ENCODE measurements at places on chromosomes 2 and 18. TPM values are rescaled to one million over a fixed set of nuclear protein-coding genes. Genes with fewer than 3 reads are reported as not detected.

GALNT14 gene
- 0.15 TPM for total RNA-seq

DNA sequence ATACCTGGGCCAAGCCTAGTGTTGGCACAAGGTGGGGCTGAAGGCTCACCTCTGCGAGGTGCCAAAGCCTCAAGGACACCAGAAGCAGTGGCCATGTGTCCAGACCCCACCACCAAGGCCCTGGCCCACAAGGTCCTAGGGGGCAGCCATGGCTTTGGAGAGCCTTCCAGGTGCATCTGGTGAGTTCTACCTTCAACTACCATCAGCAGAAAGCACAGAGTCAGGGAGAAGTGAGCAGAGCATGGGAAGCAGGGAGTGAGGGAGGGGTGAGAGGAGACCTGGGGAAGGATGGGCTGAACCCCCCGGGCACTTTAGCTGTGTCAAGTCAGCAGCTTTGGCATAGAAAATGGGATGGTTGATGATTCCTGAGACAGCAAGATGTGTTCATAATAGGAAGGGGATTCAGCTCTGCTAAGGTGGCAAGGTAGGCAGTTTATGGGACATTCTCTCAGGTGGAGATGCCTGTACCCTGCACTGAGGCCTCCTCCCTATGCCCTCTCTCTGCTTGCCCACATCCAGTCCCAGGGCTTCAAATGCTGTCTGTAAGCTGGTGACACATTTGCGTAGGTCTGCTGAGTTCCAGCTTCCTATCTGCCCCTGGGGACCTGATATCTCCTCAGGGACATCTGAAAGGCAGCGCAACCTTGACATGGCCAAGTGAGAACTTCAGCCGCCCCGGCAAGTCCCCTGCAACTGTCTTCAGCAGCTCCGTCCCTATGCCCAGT is 83.4 kb upstream of the RGPD5 start:
- DNase-seq: no peak

GKN2 gene
- not detected for total RNA-seq

- no peak for DNase-seq
Measured at GRCh38 chr2:80461505-80462197, 157.1 kb upstream of the LRRTM1 start.

DNA sequence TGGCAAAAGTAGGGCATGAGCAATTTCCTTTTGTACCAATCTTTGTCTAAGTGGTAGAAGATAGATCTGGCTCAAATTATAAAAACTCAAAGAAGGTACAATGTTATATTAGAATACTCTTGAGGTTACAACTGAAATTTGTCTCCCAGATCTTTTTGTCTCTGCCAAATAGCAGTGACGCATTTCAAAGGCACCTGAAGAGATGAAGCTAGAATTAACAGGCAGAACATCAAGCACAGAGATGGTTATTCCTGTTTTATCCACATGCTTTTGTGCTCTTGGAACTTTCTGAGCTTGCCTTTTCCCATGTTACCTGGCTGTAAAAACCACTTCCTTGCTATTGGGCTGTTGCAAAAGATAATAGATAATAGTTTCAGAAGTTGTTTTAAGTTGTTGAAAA is 74.3 kb downstream of the GREB1L start:
- no peak for DNase-seq

DNA sequence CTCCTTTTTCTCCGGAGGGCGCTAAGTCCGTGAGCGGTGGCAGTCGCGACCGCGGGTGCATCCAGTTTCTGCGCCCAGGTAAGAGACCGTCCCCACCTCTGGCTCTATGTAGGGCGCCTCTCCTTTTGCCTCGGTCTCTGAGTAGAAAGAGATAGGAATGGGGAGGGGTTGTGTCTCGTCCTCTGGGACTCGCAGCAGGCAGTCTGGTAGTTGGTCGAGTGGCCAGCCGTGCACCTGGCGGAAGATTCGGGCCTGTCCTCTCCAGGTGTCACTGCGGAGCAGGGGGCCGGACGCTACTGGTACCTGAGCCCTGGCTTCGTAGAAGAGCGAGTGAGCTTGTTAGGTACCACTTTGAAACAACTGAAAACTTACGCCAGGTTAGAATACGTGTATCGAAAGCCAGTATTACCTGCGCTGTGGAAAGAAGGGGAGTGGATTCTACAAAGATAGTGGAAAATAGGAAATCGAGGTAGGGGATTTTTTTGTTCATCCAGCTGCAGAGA is 403 bp downstream of the MAP2 start:
- DNase-seq: no peak

DNA sequence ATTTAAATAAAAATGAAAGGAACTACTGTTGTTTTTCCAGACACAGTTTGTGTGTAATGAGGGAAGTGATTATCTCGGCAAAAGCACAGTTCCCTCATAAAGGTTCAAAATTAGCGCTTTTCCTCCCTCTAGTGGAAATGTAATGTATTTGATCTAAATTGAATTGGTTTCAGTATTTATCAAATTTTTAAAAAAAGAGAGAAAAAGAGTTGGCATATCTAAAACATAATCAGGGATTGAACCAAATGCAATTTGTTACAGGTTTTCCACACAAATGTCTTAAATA is 37.5 kb downstream of the CMPK2 start:
- DNase-seq: no peak

DNA sequence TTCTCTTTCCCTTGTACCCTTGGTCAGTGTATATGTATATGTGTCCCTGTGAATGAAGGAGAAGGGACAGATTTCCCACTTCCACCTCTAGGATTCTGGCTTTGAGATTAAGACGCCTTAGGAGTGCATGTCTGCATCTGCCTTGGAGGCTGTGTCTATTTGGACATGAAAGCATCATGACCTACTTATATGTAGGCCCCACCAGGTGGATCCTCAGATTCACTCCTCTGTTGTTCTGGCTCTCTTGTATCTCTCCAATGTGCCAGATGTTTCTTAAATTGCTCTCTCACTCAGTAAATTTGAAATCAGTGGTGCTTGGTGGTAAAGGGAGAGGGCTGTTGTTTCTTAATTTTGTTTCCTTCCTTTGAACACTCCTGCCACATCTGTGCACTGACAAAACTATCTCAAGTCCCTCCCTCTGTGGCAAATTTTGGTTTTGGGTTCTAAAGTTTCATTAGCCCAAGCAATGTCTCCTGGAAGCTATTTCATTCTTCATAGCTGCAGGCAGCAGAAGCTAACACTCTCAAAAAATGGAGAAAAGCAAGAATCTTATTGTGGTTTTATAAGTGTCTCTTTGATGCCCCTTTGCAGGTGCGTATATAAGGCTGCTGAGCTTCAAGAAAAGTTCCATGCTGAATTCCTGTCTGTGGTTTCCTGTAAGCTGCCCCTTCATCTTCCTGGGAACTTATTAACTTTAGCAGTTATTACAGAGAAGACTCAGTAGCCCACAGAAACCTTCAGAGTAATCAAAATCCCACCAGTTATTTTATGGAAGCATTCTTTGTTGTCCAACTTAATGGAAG is 179.7 kb upstream of the SETBP1 start:
- no peak for DNase-seq

- no peak for DNase-seq
Measured at GRCh38 chr18:10482363-10482984, 28.0 kb downstream of the APCDD1 start.

HOXD12 gene
- total RNA-seq: not detected

NT5DC4 gene
- not detected for total RNA-seq

DNA sequence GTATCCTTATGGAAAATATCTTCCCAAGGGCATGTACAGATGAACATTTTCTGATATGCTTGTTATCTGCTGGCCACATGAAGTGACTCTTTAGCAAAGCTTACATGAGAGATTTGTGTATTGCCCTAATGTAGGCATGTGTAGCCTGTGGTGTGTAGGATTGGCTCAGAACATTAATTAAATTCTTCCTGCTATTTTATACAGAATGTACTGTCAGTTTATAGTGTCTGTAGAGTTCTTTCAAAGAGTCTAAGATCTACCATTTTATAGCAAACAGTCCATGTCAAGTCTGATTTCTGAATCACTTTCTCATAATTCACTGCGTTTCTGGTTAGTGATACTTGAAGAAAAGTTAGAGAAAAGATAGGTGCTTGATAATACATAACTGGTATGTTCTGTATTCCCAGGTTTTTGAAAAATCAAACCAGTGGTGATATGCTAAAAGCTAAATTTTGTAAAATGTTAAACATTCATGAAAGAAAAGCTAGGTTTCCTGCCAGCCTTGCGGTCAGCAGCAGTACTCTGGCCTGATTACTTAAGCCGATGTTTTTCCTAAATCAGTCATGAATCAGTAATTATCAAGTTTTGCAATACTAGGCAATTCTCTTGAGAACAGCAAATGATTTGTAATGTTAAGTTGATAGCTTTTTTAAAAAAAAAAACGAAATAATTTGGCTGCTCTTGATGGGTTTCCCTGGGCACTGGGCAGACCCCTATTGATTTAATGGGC is 30.9 kb upstream of the EFEMP1 start:
- DNase-seq: no peak

- DNase-seq: no peak
Measured at GRCh38 chr2:218429911-218430692, 11.2 kb downstream of the VIL1 start.

DSG4 gene
- total RNA-seq: not detected

FZD7 gene
- 14.1 TPM for total RNA-seq

DNA sequence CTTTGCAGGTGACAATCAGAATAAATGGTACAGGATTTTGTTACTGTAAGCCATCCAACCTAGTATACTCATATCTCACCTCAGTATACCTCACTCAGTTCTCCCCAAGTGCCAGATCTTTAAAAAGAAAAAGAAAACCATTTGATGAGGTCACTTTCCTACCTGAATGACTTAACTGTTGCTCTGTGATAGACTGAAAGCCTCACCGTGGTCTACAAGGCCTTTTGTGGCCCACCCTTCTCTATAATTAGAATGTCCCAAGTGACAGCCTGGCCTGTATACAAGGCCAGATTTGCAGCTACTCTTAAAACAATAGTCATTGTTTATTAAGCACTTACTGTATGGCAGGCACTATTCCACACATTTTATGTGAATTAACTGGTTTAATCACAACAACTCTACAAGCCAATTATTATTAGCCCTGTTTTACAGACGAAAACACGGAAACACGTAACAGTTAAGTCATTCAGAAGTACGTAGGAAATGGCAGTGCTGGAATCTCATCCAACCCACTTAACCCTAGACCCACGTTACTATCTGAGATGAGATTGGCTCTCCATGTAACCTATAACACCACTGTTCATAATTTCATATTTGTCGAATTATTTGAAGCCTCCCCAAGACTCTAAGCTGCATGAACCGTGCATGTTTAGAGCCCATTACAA is 28.3 kb downstream of the PKP4 start:
- DNase-seq: no peak

HAAO gene
- total RNA-seq: 1.4 TPM

ZDBF2 gene
- total RNA-seq: 7.2 TPM

FEV gene
- total RNA-seq: not detected

GRCh38 chr18:10798727-10799550 is 273.1 kb downstream of the NAPG start:
- DNase-seq: no peak

SLC40A1 gene
- total RNA-seq: 57.7 TPM

- DNase-seq: no peak
Measured at GRCh38 chr2:119826370-119826961, 66.7 kb downstream of the PTPN4 start.

DNA sequence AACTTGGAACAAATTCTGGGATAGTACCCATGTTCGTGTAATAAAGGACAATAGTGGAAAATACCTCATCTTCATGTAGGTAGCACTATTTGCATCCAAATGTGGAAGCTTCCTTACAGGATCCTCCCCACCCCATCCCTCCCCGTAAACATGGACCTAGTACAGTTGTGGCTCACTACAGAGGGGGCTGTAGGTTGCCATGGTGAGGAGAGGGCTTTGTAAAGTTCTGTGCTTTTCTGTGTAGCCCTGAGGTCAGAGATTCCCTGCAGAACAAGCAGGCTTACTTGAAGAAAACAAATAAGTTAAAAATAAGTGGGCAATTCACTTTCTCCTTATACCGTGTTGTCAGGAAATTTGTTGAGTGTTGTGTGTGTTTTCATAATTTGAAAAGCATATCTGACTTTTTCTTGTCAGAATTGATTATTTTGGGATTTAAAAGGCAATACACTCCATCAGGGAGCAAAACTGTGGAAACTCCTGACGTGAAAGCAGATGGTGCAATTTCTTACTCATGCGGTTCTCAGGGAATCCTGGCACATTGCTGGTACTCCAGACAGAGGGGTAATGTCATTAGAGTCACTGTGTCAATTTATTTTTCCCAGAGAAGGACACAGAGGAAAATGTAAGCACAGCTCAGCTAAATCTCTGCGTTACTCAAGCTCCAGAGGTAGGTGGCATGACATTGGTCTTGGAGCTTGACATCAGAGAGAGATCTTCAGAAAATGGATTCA is 174.2 kb upstream of the LHCGR start:
- DNase-seq: no peak

GRCh38 chr18:12540751-12541150 is 117.2 kb downstream of the SPIRE1 start:
- no peak for DNase-seq

ZBTB7C gene
- total RNA-seq: 1.8 TPM

- no peak for DNase-seq
Measured at GRCh38 chr2:64019975-64020528, 824 bp upstream of the VPS54 start.

DNA sequence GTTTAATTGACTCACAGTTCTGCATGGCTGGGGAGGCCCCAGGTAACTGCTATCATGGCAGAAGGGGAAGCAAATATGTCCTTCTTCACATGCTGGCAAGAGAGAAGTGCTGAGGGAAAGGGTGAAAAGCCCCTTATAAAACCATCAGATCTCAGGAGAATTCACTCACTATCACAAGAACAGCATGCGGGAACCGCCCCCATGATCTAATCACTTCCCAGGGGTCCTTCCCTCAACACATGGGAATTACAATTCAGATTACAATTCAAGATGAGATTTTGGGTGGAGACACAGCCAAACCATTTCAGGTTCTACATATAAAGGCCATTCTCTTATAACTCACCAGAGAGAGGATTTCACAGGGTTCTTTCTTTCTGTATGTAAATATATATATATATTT is 62.9 kb downstream of the VRK2 start:
- no peak for DNase-seq

AOX1 gene
- 48.2 TPM for total RNA-seq

- no peak for DNase-seq
Measured at GRCh38 chr2:40210344-40210967, 241.4 kb downstream of the SLC8A1 start.

DNA sequence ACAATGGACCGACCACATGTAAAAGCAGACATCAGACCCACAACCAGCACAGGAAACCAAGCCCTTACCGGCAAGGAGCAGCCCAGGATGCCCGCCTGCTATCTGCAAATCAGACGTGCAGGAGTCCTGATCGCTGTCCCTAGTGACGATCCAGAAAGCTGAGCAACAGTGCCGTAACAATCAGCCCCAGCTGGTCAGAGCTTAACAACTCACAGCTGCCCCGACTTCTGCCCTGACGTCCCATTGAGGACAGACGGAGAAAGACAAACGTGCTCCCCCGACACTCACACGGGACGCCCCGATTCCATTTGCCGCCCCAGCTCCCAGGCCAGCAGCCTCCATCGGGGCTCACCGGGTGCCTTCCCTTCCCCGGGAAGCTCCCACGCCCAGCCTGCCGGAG is 39.8 kb upstream of the PXDN start:
- DNase-seq: no peak

GRCh38 chr2:1824202-1824905 is 80.0 kb upstream of the PXDN start:
- DNase-seq: no peak

GRCh38 chr2:64196963-64197362 is 52.7 kb upstream of the PELI1 start:
- DNase-seq: no peak

Data from right atrium auricular region (tissue), 2 donors.